Stimulated activated CD4-positive, alpha-beta T cell treated with anti-CD3 and anti-CD28 coated beads, Interleukin-1b, Interleukin-23, amount 100 ng/mL, for 1 hour (primary cell): ENCODE measurements at places on chromosomes 16 and 17.

GRCh38 chr17:73371285-73371684, 59.5 kb upstream of the CDC42EP4 start:
- DNase-seq, result no peak

DNA sequence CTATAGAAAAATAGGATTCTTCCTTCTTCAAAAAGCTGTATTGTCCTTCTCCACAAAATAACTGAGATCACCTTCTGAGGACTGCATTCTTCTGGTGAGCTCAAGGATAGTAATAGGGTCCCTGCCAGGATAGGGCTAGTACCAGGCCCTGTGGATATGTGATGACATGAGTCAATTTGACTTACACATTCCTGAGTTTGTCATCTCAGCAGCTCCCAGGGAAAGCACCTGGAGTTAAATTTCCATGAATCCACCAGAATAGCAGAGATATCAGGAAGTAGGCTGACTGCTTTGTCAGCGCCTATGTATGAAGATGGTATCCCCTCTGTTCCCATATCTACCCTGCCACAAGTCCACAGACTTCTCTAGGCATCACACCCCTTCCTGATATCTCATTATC, 225.8 kb downstream of the PMP22 start:
- no peak for DNase-seq

DNA sequence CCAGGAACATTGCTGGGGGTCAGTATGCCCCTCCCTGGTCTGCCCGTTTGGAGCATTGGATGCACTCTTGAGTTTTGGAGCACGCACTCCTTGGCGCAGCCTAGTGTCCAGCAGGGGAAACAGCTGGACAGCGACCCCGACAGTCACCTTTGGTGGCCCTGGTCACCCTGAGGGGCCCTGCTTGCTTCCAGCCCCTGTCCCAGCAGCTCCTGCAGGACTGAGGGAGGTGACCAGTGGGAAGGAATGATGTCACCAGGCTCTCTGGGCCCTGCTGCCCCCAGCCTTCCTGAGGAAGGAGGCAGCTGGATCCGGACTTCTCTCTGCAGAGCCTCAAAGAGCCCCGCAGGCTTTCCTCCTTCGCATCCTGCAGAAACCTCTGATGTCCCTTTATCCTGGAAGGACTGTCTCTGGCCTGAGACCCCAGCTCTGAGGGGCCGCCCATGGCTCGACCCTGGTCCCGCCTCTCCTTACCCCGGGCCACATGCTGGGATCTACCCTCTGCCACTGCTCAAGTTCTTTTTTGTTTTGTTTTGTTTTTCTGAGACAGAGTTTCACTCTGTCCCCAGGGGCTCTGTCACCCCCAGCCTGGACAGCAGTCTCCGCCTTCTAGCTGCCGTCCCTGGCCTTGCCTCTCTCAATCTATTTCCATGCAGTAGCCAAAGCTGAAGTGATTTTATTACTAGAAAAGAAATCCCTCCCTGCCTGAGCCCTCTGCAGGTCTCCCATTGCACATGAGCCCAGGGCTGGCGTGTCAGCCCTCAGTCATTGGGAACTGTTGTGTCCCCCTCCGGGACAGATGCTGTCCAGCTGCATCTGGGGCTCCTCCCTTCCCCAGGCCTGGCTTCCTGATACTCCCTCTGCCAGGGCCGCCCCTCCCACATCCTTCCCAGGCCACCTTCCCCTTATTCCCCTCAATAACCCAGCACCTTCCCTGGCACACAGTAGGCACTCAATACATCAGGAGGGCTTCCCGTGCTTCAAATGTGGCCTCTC, 11.6 kb downstream of the ZSCAN10 start:
- DNase-seq, result no peak

- DNase-seq, result no peak
Observed at GRCh38 chr17:73311428-73311780, 397 bp downstream of the CDC42EP4 start.

GRCh38 chr17:70365091-70365583, 195.8 kb downstream of the KCNJ2 start:
- DNase-seq, result no peak

DNA sequence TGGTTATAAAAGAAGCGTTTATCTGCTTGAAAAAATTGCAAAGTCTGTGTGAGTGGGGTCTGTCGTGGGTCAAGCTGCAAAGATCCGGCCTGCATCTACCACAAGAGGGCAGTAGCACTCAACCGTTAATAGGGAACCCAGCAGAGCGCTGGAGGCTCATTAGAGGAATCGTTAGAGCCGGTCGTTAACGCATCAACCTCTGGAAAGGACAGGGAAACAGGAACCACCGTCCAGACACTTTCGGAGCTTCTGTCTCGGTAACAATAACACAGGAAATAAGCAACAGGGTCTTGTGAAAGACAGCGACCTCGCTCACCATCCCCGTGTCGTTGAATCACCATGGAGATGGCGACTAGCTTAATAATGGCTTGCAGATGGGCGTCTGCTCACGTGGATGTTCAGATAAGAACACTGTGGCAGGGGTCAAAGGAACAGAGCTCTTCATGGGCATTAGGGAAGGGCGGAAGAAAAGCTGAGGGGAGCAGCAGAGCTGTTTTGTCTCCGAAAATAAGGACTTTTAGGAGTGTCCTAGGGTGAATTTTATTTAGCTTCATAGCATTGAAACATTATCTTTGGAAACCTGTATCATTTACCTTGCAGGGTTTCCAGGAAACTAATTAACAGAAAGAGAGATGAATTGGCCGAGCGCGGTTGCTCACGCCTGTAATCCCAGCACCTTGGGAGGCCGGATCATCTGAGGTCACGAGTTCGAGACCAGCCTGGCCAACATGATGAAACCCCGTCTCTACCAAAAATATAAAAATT, 11.9 kb upstream of the NSRP1 start:
- peak; percentile 32 for DNase-seq

DNA sequence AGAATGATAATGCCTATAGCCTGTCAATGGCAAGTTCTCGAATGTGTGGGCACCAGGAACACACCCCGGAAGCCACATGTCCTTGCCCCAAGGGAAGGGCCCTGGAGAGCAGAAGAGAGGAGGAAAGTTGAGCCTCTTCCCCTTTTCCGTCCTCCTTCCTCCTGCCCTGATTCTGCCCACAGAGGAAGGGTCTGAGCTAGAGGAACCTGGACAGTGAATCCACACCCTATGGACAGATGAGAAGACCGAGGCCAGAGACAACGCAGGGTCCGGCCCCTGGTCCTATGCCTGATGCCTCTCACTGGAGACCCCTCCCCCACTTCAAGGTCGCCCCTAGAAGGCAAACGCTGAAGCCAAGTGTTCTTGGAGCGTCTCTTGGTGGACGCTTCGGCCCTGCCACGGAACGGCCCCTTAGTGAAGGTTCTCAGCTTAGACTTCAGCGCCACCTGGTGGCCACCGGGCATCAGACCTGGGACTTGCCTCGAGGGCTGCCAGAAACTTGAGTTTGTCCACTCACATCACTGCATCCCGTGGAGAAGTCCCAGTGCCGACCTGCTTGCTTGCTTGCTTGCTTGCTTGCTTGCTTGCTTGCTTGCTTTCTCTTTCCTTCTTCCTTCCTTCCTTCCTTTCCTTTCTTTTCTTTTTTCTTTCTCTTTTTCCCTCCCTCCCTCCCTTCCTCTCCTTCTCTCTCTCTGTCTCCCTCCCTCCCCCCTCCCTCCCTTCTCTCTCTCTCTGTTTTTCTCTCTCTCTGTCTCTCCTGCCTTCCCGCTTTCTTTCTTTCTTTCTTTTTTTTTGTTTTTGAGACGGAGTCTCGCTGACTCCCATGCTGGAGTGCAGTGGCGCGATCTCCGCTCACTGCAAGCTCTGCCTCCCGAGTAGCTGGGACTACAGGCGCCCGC, 20.6 kb upstream of the SPNS3 start:
- peak; percentile 82 for DNase-seq

GRCh38 chr16:57906382-57907316, 64.3 kb downstream of the CNGB1 start:
- DNase-seq, result no peak

GRCh38 chr17:67246653-67247415, 1.8 kb upstream of the HELZ start:
- DNase-seq, result no peak

- peak; percentile 62 for DNase-seq
Observed at GRCh38 chr17:8162233-8162996, at the start of gene VAMP2. VAMP2 (minus strand) TSS chr17:8162948; CDS start chr17:8162879, 69 bp downstream.

DNA sequence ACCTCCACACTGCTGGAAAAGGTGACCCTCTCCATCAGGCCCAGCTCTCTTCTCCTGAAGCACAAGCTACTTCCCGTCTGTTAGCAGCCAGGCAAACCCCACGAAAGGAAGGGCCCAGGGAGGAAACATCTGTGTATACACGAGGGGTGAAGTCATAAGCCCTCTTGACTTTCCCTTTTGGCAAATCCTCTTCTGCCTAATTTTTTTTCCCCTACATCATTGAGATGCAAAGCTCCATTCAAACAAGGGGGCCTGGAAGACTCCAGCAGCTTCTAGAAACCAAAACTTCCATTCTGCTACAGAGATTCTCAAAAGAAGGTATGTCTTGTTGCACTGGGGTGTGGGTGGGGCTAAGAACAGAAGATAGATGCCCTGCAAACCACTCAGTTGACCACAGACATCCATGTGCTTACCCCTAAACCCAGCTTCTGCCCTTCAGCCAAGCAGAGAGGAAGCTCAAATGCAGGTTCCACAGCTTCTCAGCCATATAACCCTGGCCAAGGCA, 145.6 kb upstream of the RCVRN start:
- DNase-seq, result no peak

DNA sequence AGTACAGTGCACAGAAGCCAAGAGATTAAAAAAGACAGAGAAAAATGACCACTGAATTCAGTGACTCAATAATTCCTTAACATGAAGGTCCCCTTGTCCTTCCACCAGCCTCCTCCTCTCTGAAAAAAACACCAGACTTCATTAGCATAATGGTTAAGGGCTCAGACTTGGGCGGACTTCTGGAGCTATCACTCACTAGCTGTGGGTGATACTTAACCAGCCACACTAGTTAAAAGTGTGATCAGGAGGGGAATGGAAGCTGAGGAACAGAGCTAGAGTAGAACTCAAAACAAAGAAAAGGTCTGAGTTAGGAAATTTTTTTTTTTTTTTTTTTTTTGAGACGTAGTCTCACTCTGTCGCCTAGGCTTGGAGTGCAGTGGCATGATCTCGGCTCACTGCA, 23.2 kb downstream of the ZNF652 start:
- no peak for DNase-seq

DNA sequence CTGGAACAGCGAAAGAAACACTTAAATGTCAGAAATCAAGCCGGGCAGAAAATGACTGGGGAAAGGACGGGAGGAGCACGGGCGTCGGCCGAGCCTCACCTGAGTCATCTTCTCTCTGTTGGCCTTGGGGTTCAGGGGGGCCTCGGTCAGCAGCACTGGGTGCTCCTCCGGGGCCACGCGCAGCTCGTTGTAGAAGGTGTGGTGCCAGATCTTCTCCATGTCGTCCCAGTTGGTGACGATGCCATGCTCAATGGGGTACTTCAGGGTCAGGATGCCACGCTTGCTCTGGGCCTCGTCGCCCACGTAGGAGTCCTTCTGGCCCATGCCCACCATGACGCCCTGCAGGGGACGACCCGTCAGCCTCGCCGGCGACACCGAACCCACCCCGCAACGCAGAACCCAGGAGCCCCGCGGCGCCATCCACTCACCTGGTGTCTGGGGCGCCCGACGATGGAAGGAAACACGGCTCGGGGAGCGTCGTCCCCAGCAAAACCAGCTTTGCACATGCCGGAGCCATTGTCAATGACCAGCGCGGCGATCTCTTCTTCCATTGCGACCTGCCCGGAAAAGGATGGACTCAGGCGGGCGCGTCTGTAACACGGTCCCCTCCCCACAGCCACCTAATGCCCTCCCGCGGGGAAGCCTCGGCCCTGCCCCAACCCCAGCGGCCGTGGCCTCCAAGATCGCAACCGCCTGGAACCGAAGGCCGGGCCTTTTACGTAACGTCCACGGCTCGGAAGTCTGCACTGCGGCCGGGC, 616 bp downstream of the ACTG1 start:
- DNase-seq, result no peak

DNA sequence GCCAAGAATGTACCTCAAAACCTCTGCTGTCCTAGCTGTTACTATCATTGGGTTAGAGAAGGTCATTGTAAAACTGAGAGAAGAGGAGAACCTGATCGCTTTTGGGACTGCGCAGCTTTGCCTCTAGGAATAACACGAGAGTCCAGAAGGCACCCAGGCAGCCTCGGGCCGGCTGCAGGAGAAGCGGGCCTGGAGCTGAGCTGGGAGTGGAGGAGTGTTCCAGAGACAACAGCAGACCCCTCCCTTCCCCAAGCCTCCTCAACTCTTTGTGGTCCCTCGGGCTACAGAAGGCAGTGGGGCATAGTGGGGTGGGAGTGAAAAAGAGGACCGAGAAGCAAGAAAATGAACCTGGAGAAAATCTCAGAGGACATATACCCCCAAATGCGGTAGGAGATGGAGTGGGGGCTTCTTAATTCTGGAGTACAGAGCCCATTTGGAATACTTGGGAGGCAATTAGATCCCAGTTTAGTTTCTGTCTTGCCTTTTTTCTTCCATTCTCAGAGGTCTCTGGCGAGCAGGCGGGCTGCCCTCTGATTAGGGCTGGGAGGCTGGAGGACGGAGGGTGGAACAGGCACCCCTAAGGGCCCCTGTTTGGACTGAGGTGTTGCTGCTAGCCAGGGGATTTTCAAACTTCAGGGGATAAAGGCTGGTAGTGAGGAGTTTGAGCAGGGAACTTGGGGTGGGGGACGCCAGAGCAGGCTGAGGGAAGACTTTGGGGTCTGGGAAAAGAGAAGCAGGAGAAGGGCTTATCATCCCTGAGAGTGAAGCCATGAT, 13.3 kb upstream of the HOXB2 start:
- DNase-seq, result no peak

GRCh38 chr17:21140911-21141310, 14.1 kb downstream of the DHRS7B start:
- no peak for DNase-seq

GRCh38 chr17:76579281-76579680, 6.4 kb downstream of the ST6GALNAC2 start:
- DNase-seq, result no peak

DNA sequence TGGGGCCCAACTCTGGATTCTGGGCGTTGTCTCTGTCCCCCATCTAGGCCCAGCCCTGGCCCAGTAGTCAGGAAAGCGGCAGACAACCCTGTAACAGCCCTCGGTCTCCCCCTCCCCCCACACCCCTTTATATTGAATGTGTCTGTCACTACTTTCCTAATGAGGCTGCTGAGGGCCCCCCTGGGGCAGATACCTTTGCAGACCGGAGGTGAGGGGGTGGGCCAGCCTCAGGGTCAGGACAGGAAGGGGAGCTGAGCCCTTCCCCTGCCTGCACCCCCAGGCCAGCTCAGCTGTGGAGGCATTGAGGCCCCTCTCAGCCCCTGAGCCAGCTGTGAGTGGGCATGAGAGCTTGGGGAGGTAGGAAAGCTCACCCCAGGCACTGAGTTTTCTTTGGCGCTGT, 17.1 kb downstream of the RAI1 start:
- DNase-seq, result no peak

GRCh38 chr16:68290450-68290849, 20.3 kb downstream of the SLC7A6OS start:
- DNase-seq, result no peak

- no peak for DNase-seq
Observed at GRCh38 chr16:23876256-23876896, 40.6 kb downstream of the PRKCB start.

- peak; percentile 89 for DNase-seq
Observed at GRCh38 chr17:50345432-50346312, at the start of gene XYLT2. XYLT2 (plus strand) TSS chr17:50346126; CDS start chr17:50346141, 15 bp downstream.

- no peak for DNase-seq
Observed at GRCh38 chr16:89422905-89423630, 67.3 kb downstream of the ANKRD11 start.

- no peak for DNase-seq
Observed at GRCh38 chr16:47035436-47035835, 62.0 kb upstream of the DNAJA2 start.
